Omental fat pad (tissue), 4 donors: ENCODE measurements at places on chromosomes 6 and 20. TPM values are rescaled to one million over a fixed set of nuclear protein-coding genes. Genes with fewer than 3 reads are reported as not detected.

The MOCS1 gene
- 90.1 TPM for total RNA-seq

The DEFB116 gene
- total RNA-seq = not detected

The CENPW gene
- not detected for total RNA-seq

The CRISP1 gene
- total RNA-seq = not detected

The EDN3 gene
- total RNA-seq = not detected

The C20orf144 gene
- total RNA-seq = not detected

The SUMO4 gene
- 4.1 TPM for total RNA-seq

The HCRTR2 gene
- total RNA-seq = not detected

The MCHR2 gene
- not detected for total RNA-seq

The DOP1A gene
- 21.3 TPM for total RNA-seq
